ENCODE measurements at places on chromosomes 16 and 17.

- DNase-seq, result no peak
These were observed 143.7 kb downstream of the ABCC12 start for GRCh38 chr16:48011878-48012658.

DNA sequence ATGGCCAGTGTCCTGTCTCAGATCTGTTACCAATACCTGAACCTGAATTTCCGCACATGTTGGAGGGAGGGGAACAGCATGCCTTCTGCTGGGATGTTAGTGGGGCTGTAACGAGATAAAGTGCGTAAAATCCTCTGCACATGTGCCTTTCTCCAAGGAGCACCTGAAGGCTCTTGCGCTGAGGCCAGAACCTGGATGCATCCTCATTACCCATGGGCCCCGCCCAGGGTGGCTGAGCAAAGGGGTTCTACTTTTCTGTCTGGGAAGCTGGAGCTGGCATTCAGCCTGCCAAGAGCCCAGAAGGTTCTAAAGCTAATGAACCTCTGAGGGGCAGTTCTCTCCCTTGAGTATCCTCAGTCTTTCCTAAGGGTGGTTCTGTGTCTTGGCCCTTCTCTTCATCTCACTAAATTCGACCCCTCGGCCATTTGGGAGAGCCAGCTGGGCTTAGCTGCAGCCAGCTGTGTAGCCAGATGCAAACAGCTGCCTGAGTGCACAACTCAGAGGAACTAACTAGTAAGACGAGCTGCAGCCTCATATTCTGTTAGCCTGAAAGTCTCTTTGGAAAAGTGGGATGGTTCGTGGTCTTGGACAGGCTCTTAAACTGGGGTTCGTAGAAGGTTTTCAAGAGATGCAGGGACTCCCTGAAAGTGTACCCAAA is 2.5 kb downstream of the ITGA3 start:
- DNase-seq, result no peak

- DNase-seq, result no peak
These were observed 62.4 kb upstream of the SHISA6 start for GRCh38 chr17:11178581-11178980.

DNA sequence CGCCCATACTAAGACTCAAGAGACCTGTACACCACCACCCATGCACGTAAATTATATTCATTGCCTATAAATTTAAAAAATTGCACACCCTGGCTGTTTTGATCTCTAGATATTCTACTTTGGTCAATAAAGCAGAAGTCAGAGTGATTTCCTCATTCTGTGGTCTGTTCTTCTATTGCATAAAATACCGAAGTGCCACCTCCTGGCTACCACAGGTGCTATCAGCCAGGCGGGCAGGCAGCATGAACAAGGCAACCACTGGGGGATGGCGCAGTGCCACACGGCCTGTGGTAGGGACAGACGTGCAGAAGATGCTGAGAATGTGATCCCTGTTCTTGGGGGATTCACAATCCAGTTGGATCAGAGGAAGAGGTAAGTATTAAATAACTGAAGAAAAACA is 122.3 kb downstream of the CDK5R1 start:
- DNase-seq, result no peak

DNA sequence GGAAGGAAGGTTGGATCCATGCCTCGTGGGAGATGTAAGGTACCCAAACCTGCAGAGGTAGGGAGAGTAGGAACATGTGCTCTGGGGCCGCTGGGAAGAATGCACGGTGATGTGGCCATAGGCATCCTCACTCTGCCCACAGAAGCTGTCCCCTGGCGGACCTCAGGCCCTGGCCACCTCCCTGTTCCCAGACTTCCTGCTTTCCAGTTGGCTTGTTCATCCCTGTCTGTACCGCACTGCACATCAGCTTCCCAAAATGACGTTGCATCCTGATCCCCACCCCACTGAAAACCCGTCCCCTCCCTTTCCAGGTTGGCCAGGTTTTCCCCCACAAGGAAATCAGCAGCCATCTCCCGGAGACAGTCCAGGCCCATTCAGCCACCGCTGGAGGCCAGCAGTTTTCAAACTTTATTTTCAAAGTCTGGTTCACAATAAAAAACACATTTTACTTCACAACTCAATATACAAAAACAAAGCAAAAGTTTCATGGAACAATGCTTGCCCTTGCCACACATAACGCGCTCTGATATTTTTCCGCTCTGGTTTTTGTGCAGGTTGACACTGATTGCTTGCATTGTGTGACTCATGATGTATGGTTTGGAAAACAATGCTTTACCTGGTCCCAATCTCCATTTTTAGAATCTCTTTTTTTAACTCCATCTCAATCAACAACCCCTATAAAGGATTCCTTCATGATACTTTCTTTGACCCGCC is 143.0 kb downstream of the GAS7 start:
- DNase-seq, result no peak

GRCh38 chr17:82328141-82328993 is 5.2 kb downstream of the SECTM1 start:
- DNase-seq, result no peak

DNA sequence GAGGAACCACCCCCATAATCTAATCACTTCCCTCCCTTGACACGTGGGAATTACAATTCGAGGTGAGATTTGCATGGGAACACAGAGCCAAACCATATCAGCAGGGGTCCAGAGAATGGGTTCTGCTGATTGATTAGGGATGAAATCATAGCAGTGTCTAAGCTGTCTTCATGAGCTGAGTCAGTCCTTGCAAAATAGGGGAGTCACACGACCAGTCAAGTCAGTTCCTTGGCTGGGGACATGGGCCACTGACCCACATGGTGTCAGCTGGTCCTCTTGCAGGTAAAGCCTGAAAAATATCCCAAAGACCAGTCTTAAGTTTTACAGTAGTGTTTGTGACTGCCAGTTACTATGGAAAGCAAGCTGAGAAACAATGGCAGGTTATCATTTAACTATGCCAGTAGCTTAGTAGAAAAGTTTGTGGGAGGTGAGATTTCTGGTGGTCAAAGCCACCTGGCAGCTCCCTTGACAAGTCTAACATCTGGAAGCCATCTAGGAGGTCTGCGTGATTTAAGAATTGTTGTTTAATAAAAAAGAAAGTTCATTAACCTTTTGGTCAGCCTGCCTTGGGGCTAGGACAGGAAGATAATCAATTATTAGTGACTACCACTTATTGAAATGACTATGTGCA is 15.7 kb upstream of the ATF7IP2 start:
- DNase-seq, result no peak
